KG1 (cell line): ENCODE measurements at places on chromosomes 13 and 19.

DNA sequence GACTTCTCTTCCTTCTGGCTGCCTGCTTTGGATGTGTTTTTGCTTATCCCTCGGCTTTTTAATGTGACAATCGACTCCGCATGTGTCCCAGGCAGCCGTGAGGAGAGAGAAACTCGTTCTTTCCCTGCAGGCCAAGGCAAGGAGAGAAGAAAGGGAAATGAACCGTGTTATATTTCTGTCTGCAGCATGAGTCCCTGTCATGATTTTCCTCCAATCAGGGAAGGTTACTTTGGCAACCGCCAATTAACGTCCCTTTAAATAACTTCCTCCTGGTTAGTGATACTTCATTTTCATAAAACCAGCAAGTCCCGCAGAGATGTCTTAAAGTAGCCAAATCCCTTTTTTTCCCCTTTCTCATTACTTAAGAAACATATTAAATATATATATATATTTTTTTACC lies 42.6 kb downstream of the RFC3 start:
- no peak for DNase-seq

DNA sequence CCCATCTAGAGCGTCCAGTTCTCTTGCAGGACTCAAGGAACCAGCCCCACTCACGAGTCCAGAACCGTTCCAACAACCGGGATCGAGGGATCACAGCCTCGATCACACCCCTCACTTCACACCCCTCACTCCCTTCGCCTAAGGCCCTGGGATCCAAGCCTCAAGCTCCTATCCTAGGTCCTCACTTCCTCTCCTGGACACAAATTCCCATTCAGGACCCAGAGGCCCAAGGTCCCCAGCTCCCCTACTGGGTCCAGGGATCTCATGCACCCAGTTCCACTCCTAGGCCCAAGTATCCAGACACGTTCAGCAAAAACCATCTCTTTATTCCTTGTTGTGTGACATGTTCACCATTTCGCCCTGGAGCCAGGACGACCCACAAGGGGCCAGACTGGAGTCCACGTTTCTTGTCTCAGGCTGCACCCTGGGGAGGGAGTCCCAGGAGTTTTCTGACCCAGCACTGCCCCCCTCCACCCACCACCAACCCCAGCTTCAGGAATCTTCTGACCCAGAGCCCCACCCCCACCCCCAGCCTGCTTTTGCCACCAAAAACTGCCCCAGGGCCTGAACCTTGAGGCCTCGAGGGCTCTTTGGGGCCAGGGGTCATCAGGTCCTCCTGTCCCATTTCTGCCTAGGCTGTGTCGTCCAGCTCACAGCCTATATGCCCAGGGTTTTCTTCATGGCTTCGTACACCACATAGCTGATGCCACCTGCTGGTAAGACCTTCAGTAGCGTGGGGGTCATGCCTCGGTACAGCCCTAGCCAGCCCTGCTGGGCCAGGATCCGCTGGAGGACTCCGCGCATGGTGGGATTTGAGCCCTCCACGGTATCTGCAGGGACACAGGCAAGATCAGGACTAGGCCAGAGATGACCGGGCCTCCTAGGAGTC lies 1.4 kb upstream of the KHSRP start:
- DNase-seq = no peak

DNA sequence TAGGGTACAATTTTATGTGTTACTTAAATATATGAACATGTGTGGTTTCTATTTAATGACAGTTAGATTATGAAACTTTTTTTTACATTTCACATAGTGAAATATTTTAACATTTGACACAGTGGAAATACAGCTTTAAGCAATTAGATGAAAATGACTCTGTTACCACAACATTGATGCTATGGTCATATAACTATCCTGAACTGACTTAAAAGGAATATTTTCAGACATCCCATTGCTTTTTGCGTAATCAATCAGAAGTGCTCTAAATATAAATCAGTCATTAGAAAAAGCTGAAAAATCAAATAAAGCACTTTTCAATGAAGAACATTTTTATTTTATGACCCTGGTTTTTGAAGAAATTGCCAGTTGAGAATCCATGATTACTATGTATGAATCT lies 80.3 kb downstream of the UFM1 start:
- DNase-seq = no peak

DNA sequence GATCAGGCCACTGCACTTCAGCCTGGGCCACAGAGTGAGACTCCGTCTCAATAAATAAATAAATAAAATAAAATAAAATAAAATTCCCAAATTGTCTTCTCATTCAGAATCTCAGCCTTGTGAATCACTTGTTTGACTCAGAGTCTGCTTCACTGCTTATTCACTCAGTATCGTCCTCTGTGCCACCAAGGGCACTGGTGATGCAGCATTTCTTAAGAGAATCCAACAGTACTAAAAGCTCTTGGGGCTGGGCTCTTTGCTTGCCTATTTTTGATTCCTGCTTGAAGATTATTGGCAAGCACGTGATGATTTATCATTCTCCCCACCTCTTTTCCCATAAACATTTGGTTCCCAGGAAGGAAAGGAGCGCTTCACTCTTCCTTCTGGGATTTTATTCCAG lies 54.8 kb upstream of the HMGB1 start:
- DNase-seq = no peak

- no peak for DNase-seq
Observed at GRCh38 chr19:47093841-47094240, 19.7 kb downstream of the ZC3H4 start.

DNA sequence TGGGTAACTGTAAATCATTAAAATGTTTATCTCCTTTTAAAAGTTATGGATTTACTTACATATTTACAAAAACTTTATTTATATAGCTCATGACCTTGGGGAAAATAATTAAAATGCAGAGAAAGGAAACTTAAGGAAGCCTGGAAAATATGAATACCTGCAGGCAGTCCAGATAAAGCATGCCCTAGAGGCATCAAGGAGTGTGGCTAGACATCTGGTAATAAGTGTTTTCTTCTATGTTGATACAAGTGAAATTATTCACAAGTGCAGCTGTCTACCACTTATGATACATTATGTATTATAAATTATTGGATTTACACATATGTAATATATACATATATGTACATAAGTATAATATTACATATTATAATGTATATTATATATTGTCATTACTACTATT lies 207.9 kb downstream of the LMO7 start:
- DNase-seq = no peak

- DNase-seq = no peak
Observed at GRCh38 chr13:99859178-99860177, 112.1 kb downstream of the ZIC5 start.

GRCh38 chr13:31495336-31495735 lies 244.0 kb upstream of the RXFP2 start:
- DNase-seq = no peak

DNA sequence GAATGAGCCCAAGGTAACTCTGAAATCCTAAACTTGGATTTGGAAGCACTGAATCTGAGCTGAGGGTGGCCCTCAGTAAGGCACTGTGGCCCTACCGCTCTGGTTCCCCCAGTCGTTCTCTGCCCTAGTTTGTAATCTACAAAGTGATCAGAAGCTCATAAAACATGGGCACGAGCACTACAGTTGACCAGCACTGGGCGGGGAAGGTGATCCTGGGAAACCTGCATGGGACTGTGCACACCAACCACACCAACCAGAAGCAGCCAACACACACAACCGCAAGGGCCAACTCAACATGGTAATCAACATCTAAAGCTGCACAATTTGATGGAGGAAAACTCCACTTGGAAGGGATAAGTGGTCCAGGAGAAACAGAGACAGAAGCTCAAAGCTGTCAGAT lies 22.9 kb downstream of the SLC7A1 start:
- no peak for DNase-seq

- DNase-seq = no peak
Observed at GRCh38 chr13:95756072-95756471, 79.1 kb downstream of the DNAJC3 start.

GRCh38 chr13:113091891-113092775 lies 13.5 kb upstream of the F7 start:
- no peak for DNase-seq

- no peak for DNase-seq
Observed at GRCh38 chr13:110699148-110700145, 6.5 kb downstream of the CARS2 start.

DNA sequence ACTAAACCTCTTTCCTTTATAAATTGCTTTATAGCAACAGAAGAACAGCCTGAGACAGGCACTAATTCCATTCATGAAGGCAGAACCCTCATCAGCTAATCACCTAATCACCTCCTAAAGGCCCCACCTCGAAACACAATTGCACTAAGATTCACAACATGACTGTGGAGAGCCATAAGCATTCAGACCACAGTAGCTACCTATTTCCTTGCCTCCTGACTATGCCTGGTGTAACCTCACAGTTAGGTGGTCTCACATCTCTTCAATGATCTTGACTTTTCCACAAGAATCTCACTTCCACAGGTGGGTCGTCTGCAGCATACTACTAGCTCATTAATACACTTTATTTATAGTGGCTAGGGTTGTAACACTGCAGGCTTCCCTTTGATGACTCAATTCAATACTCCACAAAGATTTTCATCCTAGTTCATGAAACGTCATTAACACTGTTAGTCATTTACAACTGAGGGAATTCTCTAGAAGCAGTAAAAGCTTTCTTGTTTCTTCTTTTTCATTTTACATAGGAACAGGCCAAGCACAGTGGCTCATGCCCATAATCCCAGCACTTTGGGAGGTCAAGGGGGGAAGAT lies 27.1 kb downstream of the STK24 start:
- no peak for DNase-seq

DNA sequence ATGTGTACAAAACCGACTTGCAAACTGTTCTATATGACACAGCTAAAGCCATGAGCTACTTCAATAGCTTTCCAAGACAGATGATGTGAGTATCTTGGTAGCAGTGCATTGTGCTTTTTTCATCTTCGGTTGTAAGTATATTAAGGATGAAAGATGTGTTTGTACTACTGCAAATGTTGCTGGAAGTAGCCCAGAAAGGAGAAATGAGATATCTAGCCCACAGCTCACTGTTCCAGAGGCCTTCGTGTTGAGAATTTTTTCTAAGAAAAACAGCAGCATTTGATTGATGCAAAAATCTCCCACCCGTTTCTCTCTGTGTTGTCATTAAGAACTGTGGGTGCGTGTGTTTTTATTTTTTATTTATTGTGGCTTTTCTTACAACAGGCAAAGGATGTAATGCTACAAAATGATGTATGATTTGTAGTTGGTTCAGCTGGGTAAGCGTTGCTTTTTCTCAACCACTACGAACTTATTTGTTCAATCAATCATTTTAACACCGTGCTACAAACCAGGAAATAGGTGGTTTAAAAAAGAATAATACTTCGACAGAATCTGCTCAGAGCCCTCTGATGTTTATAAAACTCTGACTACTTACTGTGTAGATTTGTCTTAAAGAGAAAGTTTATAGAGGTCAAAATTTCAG lies 41.6 kb upstream of the RFC3 start:
- no peak for DNase-seq

DNA sequence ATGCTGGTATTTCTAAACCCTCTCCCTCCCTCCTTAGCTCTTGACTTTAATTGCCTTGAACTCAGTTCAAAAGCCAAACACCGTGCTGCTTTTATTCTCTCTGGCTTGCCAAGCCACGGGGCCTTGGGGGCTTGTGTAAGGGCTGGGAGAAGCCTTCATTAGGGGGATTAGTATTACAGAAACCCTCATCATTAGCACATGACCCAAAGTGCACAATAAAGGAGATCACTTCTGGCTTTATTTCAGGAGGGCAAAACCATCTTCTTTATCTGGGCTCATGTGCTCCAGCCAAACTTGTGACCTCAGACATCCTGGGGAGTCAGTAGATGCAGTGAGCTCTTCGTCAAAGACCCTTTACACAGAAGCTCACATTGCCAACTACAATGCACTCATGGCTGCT lies at the start of gene DCT:
DCT (minus strand) TSS at position 67 of the 400 bp plus-strand sequence. CDS start 427 bp downstream, outside the sequence.
- DNase-seq = no peak

DNA sequence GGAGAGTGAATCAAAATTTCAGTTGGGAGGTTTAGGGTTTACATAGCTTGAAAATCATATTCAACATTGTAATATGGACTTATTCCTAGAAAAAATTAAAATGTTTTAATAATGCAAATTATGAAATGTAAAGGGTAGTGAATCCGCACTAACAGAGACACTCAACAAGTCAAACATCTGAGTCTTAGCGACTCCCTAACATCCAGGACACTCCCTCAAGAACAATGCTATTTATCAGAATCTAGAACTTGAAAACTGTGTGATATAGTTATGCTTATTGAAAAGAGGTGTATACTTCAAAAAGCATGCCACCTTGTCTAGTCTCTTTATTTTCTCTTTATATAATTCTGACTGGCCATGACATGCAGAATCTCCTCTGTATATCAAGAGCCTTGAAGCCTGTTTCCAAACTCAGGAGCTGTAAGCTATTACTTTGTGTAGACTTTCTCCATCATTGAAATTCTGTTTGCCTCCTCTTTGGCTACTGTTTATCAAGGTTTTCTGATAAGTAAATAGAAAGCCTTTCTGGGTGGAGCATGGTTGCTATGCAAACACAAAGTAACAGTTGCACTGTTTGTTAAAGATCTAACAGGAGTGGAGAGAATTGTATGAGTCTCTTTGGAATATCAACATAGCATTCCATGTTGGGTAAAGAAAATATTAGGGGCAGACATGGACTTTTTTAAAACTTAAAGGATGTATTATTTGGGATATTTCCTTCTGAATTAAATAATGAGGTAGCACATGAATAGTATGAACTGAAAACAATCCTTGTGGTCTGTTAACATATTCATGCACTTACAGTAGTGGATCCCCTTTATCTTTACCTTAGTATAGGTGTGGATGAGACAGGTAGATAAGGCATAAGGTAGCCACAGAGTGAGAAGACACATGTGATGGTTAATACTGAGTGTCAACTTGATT lies 56.4 kb upstream of the MBNL2 start:
- no peak for DNase-seq

DNA sequence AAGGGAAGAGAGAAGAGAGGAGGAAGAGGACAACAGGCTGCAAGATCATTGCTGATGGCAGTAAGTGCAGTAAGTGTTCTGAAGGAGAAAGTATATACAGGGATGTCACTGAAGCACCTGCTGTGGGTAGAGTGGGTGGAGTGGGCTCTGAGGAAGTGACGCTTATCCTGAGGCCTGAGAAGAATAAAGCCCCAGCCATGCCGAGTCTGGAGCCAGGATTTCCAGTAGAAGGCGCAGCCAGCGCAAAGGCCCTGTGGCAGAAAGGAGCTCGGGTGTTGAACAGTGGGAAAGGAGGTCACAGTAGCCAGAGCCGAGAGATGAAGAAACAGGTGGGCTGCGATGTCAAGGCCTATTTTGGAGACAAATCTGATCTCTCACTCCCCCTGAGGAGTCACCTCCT lies 31.8 kb upstream of the ADGRE5 start:
- no peak for DNase-seq

GRCh38 chr13:51937320-51938290 lies 73.6 kb downstream of the ATP7B start:
- no peak for DNase-seq
